ENCODE measurements at places on chromosomes 4 and X.

GRCh38 chrX:17160975-17161374 is 214.0 kb upstream of the NHS start:
- no peak for DNase-seq

DNA sequence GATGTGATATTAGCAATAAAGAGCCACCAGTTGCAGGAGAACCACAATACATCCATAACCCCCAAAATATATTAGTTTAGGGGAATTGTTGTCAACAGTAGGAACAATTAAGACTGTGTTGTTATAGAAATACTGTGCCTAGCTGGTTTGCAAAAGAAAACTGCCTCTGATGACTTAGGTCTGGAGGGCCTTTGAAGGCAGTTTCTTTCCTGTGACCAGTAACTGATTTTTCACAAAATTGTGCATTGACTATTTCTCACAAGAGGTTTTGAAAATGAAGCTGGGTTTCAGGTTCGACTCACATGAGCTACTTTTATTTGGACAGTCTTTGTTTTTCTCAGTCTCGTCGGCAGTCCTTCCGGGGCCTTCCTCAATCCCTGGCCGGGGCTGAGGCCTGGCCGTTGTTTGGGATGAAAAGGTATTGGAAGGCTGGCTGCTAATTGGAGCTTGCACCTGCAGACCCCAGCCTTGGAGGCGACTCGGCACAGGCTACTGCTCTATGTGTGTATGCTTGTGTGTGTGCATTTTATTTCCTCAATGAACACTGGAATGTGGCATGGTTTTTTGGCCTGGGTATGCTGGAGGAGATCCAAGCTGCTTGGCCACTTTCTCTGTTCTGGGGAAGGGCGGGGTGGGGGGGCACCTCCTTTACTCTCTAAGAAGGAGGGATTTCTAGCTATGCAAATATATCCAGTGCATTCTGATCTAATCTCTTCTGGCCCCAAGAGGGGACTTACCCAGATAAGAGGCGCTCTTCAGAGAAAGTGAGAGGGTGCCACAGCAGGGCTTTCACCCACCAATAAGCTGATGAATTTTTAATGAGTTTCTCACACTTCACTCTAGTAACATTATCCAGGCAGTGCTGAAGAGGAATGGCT is 49.5 kb upstream of the LNX1 start:
- DNase-seq, result no peak

GRCh38 chr4:78031417-78031950 is 25.6 kb upstream of the FRAS1 start:
- no peak for DNase-seq

GRCh38 chrX:53305219-53305995 is 24.0 kb upstream of the IQSEC2 start:
- no peak for DNase-seq

- no peak for DNase-seq
These were observed 29.5 kb upstream of the IL3RA start for GRCh38 chrX:1306909-1307625.

DNA sequence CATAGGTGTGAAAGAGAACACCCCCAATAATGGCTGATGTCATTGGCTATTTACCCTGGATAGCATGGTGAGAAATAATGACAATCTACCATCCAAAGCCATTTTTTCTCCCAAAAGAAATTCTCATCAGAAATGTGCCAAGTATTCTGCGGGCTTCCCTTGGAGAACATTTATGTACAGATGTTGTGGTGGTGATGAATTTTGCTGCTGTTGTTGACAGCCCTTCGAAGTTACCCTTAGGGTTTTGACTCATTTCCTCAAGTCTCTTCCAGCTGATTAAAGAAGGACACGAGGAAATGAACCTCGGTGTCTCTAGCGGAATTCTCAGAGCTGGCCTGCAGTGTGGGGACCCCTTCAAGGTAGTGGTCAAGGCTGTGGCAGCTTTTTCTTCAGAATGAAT is 3.4 kb downstream of the KIT start:
- no peak for DNase-seq

- DNase-seq, result no peak
These were observed 1267.2 kb downstream of the RAPGEF2 start for GRCh38 chr4:160370046-160370445.

GRCh38 chrX:125810856-125811255 is 355.2 kb downstream of the DCAF12L2 start:
- no peak for DNase-seq

Data from C1 segment of cervical spinal cord (tissue), 14 donors.